ENCODE measurements at places on chromosomes 5 and 9.

DNA sequence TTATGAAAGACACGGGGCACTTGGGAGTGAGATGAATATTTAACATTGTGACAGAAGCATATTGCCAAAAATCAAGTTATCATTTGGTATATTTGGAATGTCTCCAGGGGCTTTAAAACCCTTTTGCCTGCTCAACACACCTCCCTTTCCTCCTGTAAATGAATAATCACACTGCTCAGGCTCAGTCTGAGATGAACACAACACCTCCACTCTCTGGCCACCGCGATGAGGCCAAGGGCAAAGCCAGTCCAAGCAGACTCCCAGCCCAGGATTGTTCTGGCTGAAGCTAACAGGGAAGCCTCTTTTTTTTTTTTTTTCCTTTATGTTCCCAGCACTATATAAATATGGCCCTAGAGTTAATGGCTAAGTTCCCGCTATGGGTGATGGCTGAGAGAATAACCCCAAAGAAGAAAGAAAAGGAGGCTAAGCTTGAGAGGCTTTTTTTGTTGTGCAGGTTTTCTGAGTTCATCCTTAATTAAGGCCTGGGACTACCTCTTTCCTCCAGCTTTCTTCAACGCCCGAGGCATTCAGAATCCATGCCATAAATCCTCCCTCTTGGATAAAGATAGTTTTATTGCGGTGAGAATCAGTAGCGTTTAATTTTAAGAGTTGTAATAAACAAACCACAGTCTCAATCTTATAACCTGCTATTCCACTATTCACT is 10.5 kb upstream of the ERAP1 start:
- DNase-seq, result no peak

- DNase-seq, result peak; percentile 69
Measured at GRCh38 chr9:132901858-132902831, 23.4 kb downstream of the SPACA9 start.

GRCh38 chr9:7332780-7333179 is 466.8 kb downstream of the DMAC1 start:
- DNase-seq, result no peak

GRCh38 chr5:101643794-101644193 is 652.3 kb downstream of the SLCO4C1 start:
- DNase-seq, result no peak

DNA sequence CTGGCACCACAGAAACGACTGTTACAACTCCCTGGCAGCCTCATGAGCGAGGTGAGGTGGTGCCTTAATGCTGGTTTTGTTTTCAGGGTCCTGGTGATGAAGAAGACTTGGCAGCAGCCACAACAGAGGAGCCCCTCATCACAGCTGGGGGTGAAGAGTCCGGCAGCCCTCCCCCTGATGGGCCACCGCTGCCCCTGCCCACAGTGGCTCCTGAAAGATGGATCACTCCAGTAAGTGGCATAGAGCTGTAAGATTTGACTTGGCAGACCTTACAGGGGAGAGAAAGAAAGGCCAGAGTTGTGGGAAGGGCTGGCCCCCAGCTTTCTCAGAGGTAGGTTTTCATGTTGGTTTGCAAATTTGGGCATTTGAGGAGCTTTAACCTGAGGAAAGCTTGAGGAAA is 72.2 kb downstream of the COL15A1 start:
- no peak for DNase-seq

GRCh38 chr5:80631278-80632259 is 22.9 kb upstream of the MSH3 start:
- no peak for DNase-seq

DNA sequence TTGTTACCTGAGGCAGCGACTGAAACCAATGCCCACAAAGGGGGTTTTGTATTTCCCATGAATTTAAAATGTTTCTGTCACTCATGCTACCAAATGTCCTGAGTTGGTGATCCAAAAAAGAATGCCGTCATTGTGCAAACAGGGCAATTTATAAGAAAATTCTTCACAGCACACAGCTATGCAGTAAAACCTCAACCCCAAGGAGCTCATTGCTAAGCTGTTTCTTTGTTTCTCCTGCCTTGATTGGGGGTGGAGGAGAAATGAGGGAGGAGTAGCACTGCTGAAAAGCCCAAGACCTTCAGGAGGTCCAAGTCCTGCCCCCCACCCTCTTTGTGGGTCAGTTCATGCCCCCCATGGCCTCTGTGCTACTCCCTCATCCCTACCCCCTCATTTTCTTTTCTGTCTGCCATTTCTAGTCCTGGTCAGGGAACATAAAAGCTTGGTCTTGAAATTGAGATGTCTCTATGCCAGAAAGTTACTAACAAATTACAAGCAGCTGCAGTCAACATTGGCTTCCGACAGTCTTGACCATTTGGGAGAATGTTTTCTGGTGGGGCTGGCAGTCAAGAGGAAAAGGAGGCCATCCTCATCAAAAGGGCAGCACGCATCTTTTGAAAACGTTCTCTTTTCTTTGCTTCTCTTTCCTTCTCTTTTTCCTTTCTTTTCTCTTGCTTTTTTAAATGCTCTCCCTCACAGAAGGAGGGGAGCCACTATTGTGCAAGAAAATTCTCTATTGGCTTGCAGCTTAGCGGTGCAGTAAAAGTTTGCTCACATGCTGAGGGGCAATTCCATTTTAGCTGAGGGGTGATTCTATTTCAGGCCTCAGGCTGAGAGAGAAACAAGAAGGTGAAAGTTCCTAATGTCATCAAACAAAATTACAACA is 133.3 kb downstream of the GCNT1 start:
- DNase-seq, result peak; percentile 48

DNA sequence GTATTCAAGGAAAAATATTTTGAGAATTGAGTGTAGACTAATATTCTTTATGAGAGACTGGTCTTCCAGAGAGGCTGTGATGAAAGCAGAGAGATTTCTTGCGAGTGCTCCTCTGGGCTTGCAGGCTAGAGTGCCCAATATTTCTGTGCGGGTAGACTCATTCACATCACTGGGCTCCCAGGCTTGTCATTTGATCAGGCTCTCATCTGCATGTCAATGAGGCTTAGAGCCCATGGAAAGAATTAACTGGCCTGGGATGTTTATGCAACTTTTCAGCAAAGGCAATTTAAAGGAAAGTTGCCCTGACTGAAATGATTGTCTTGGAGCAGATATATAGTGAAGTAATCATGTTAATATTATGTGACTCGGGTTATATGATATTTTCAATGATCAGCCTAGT is 42.3 kb downstream of the SNCAIP start:
- DNase-seq, result no peak

GRCh38 chr5:108432024-108432423 is 50.1 kb upstream of the FBXL17 start:
- peak; percentile 14 for DNase-seq

DNA sequence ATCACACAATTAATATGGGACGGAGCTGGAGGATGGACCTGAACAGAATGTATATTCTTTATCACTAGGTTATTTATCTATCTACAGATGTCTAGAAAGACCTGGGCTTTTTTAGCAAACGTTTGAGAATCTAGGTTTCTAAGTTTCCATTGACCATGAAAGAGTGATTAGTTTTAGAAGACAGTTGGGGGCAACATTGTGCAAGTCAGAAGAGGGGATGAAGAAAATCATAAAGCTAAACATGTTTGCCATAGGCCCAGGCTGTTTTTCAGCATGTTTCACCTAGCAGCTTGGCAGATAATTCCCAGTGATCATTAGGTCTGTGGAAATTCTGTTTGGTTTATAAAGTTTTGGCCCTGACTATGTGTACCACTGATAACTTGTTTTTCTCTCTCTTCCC is 44.1 kb upstream of the CDKN2B start:
- DNase-seq, result no peak

DNA sequence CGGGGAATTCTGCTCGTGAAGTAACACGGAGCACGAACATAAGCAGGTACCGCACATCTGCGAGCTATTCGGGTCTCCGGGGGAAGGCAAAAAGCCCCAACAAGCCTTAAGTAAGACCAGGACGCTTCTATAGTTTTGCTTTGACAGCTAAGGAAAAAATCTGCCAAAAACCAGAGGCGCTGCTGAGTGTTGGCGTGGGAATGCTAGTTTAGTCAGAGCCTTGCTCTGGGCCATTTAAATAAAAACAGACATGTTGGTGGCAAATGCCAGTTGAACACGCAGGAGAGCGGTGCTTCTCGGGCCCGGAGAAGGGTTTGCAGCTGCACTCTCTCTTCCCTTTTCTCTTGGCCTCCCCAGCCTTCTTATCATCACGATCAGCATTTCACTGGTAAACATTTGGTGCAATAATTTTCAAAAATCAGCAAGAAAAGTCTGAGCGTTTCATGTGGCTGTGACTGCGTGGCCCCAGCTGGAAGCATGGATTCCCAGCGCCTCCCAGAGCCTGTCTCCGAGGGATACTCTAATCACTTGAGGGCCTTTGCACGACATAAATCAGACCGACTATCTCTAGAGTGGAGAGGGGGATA is 6.4 kb upstream of the NOTCH1 start:
- DNase-seq, result peak; percentile 88

GRCh38 chr5:112604732-112605630 is 132.7 kb upstream of the APC start:
- DNase-seq, result no peak

GRCh38 chr5:61423487-61424145 is 91.6 kb downstream of the ZSWIM6 start:
- DNase-seq, result no peak

- no peak for DNase-seq
Measured at GRCh38 chr5:115806986-115807653, 9.3 kb downstream of the CDO1 start.

- DNase-seq, result no peak
Measured at GRCh38 chr9:14692470-14693250, 572 bp downstream of the ZDHHC21 start.

- no peak for DNase-seq
Measured at GRCh38 chr9:90098408-90098807, 493.6 kb downstream of the GADD45G start.

DNA sequence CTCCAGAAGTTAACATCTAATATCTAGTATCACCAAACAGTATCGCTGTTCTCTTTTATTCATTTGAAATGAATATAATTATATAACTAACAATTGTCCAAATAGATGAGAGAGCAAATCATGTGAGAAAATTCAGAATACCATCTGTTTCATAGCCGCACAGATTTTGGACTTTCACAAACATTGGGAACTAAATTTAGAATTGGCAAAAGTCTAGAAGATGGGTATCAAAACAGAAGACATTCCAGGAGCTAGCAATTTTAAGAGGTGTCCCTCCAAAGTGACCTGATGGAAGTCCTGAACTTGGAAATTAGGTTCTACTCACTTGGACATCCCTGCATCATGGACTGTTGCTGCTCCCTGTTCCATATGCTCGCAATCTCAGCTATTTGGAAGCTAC is 57.0 kb upstream of the FSD1L start:
- DNase-seq, result no peak

GRCh38 chr5:28390341-28390740 is 1352.0 kb upstream of the CDH9 start:
- no peak for DNase-seq

- no peak for DNase-seq
Measured at GRCh38 chr9:134316449-134317160, 9.7 kb upstream of the RXRA start.

GRCh38 chr5:157550663-157551062 is 24.9 kb downstream of the ADAM19 start:
- DNase-seq, result no peak

- DNase-seq, result no peak
Measured at GRCh38 chr5:128082551-128083032, 974 bp upstream of the SLC12A2 start.

DNA sequence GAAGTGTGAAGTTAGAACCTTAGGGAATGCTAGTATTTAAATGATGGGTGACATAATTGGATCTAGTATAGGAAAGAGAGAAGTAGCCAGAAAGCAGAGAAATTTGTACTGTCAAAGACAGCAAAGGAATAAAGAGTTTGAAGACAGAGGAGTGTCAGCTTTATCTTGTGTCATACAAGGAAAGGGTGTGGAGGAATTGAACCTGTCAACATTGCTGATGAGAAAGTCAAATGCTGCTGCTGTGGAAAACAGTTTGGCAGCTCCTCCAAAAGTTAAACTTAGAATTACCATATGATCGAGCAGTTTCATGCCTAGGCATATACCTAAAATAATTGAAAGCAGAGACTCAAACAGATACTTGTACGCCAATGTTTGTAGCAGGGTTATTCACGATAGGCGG is 63.7 kb downstream of the DENND4C start:
- DNase-seq, result no peak

DNA sequence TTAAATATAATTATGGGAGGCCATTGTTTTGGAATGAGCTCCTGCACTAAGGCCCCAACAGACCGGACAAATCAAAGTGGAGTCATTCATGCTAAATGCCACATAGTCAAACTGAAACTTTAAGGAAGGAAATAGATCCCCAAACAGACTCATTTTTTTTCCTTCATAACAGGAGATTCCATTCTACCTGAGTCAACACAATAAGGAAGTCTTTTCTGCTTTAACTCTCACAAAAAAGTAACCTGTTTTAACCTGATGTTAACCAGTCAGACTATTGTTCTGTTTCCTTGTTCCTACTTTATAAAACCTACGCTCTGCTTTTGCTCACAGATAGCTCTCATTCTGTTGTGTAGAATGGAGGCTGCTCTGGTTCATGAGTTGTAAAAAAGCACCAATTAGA is 234.9 kb downstream of the YTHDC2 start:
- no peak for DNase-seq

- no peak for DNase-seq
Measured at GRCh38 chr5:179110528-179110927, 50.4 kb downstream of the ZNF354C start.

DNA sequence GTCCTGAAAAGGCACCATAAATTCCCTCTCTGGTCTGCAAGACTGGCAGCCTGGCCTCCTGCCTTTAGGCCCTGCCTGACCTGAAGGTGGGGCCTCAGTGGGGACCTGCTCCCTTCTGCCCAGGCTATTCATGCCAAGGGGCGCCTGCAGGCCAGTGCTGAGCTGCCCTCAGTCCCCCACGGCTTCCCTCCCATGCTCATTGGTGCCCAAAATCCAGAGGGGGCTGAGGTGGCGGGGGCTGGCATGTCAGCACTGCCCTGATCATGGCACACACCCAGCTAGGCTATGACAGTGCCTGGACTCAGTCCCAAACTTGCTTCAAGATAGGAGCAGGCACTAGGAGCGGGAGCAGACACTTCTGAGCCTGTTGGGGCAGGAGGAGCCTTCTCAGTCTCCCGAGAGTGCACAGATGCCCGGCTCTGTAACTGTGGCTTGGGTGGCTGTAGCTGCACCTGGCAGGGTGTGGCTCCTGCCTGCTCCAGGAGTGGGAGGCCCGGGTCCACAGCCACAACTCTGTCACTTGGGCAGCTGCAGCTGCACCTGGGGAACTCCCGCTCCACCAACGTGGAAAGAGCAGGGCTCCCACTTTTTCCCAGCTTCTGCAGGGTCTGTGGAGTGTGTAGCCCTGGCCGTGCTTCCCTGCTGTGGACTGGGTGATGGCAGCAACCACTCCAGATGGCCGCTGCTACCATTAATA is 49.0 kb downstream of the NDUFAF2 start:
- no peak for DNase-seq

DNA sequence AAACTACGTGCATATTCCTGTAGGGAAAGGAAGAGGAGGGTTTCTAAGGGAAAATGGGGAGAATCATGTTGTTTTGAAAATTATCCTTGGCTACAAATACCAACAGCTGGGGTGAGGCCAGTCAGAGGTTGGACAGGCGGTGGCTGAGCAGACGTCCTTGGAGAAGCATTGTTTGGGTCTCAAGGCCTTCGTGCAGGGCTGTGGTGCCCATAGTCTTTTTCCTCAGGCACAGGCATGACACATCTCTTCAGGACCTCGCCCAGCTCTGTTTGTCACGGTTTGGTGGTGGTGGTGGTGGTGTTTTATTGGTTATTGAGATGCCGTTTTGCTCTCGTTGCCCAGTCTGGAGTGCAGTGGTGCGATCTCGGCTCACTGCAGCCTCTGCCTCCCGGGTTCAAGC is 27.8 kb upstream of the EGFL7 start:
- no peak for DNase-seq

All from GM04504 (cell line).